ENCODE measurements at places on chromosomes 4 and X.

DNA sequence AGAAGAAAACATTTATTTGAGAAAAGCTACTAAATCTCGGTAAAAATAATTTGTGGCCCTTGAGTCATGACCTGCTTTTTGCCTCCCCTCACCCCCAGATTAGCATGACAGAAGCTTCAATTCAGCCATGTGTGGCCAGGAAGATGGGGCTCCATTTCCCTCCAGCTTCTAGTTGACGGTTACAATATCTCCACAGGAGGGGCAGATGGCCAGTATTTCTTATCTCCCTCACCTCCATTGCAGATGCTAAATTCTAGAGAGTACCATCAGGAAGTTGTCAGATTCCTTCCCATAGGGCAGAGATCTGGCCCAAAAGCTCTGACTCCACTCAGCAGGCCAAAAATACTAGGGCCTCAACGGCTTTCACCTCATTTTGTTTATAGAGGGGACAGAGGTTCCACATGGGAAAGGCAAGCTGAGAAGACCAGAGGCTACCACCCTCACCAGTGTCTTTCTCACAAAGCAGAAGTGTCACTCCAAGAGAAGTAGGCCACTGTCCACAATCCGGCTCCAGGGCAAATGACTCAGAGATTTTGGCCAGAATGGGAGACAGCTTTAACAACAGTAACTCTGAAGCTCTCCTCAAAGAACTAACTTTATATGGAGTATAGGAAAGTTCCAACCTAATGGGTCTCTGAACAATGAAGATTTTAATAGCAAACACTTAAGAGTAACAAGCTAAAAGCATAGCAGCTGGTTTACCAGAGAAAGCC, 108.3 kb downstream of the TBC1D19 start:
- DNase-seq, result no peak

GRCh38 chrX:23478056-23478455, 143.4 kb downstream of the PTCHD1 start:
- DNase-seq, result no peak

GRCh38 chrX:115345615-115346014, 56.1 kb downstream of the LUZP4 start:
- no peak for DNase-seq

GRCh38 chr4:166662266-166662843, 571.9 kb downstream of the SPOCK3 start:
- no peak for DNase-seq

- DNase-seq, result no peak
Measured at GRCh38 chrX:1147611-1148515, 64.6 kb downstream of the CRLF2 start.

GRCh38 chr4:3851211-3851610, 85.0 kb downstream of the ADRA2C start:
- no peak for DNase-seq

DNA sequence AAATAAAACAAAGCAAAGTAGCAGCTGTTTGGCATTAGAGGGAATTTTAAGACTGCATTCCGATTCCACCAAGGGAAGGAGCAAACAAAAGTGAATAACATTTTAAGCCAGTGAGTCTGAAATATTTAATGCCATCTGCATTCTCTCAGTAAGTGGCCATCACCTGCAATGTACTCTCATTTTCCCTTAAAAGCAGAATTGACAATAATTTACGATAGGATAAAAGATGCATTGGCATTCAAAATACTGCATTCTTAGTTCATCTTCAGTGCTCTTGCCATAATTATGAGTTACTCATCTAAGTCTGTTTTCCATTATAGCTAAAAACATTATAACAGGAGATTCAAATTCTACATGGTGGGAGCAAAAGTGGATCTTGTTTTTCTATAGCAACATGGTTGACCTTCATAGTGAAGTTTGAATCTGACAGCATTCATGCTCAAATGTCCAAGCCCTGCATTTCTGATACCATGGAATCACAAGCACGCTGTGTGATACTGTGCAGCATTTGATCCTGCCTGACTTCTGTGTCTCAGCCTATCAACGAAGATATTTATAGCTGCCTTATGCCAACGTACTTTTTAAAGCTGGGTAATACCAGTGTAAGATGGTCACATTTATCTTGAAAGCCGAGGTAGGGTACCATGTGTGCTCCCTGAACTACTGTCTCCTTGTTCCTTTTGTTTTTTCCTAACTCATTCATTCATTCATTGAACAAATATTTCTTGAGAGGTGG, 355.3 kb upstream of the IGFBP7 start:
- DNase-seq, result no peak

DNA sequence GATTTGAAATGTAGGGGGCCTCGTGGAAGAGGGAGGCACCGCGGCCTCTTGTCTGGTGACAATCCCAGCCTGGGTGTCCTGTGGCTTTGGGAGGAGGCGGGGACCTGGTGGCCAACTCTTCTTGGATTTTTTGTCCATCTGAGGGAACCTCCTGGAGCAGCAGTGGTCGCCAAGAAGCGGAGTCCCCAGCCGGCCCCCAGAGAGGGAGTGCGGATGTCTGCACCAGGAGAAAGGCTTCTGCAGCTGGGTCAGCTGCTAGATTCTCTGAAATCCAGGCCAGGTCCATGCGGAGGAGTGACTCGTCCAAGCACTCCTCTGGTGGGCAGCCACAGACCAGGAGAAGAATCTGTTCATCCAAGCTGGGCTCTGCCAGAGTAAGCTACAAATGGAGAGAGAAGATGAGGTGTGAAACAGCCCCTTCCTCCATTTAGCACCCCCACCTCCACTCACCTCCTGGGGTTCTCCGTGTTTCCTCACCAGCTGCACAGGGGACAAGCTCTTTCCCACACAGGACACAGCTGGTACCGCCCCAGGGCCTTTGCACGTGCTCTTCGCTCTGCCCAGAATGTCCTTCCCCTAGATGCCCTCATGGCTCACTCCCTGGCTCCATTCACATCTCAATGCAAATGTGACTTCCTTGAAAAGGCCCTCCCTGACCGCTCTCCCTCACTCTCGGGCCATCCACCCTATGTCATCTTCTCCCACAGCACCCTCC, 27.6 kb downstream of the C4orf50 start:
- no peak for DNase-seq

All from stimulated activated CD4-positive, alpha-beta T cell treated with anti-CD3 and anti-CD28 coated beads, Interleukin-15, amount 100 ng/mL, for 1 hour (primary cell).